Glomerular endothelial cell (primary cell): ENCODE measurements at places on chromosomes 11 and 22.

- no peak for DNase-seq
Observed at GRCh38 chr11:86380295-86381059, 5.8 kb downstream of the CCDC81 start.

DNA sequence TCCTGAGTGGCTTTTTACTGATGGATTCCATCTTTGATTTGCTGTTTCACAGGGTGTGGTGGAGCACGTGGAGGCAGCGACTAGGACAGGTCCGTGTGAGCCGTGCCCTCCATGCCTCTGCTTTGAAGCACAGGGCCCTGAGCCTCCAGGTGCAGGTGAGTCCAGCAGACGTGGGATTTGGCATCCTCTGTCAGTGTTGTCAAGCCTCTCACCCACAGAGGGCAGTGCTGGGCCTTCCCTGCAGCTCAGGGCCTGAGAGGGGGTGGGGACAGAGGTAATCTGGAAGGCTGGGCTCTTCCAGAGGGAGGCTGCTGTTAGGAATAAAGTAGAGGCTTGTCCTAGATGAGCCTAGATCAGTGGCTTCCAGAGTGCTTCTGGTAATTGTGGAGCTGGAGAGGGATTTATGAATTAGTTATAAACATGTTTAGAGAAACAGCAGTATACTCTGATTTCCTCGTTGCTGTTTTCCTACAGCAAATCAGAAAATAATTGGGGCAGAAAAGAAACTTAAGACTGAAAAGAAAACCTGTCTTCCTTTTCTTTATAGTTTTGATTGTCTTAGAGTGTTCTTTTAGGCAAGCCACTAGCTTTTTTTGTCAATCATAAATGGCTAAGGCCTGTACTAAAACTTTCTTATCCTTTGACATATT is 65.0 kb downstream of the SFI1 start:
- no peak for DNase-seq

DNA sequence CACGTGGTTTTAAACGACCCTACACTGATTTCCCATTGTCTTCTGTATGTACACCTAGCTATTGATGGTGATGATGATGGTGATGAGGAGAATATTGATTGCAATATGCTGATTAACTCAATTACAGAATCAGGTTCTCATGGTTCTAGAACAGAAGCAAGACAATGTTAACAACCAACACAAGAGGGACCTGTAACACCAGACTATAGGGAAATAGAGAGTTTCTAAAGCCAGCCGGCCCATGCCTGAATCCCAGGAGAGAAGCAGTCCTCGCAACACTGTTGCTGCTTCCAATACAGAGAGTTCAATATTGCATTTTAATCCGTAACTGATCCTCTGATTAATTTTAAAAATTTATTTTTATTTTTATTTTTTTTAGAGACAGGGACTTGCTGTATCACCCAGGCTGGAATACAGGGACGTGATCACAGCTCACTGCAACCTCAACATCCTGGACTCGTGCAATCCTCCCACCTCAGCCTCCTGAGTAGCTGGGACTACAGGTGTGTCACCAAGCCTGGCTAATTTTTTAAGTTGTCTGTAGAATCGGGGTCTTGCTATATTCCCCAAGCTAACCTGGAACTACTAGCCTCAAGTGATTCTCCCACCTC is 22.2 kb upstream of the UBASH3B start:
- DNase-seq = no peak

- no peak for DNase-seq
Observed at GRCh38 chr11:44571871-44572270, 6.4 kb downstream of the CD82 start.

- no peak for DNase-seq
Observed at GRCh38 chr11:63243533-63243932, at the start of gene SLC22A25. SLC22A25 (minus strand) TSS chr11:63243599; CDS start chr11:63229652, 13,947 bp downstream.
